ENCODE measurements at places on chromosomes 16 and 17. TPM values are rescaled to one million over a fixed set of nuclear protein-coding genes. Genes with fewer than 3 reads are reported as not detected.

GRCh38 chr17:45414990-45415881, 17.4 kb downstream of the ARHGAP27 start:
- DNase-seq = no peak

TMEM235 gene
- total RNA-seq = not detected

DNA sequence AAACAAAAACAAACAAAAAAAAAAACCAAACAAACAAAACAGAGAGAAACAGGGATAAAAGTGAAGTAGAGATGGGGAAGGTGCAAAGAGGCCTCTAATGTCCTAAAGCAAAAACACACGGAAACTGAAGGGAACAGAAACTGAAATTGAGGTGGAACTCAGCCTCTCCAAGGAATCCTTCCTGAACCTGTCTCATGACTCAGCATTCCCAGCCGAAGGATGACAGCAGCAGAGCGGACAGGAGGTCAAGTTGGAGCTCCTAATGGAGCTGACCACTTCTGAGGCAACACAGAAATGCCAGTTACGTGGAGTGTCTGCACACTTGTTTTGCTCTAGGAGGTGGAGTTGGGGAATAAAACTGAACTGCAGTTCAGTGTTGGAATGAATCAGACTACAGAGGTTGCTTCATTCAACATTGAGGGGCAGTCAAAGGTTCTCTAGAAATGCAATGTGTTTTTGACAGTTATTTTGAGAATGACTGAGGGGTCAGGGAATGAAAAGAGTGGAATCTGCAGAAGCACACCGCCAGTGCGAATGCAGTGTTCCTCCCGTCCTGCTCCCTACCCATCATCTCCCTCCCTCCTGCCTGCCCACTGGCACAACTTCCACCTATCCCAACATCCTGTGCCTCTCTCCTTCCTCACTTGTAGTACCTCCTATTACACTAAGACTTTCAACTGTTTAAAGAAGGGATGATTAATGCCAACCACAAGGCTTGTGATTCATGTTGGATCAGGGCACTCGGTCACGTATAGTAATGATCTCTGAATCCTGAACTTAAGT, 6.3 kb downstream of the UBE2O start:
- DNase-seq = no peak

GRCh38 chr17:79950751-79951150, 84.9 kb downstream of the TBC1D16 start:
- DNase-seq = no peak

DNA sequence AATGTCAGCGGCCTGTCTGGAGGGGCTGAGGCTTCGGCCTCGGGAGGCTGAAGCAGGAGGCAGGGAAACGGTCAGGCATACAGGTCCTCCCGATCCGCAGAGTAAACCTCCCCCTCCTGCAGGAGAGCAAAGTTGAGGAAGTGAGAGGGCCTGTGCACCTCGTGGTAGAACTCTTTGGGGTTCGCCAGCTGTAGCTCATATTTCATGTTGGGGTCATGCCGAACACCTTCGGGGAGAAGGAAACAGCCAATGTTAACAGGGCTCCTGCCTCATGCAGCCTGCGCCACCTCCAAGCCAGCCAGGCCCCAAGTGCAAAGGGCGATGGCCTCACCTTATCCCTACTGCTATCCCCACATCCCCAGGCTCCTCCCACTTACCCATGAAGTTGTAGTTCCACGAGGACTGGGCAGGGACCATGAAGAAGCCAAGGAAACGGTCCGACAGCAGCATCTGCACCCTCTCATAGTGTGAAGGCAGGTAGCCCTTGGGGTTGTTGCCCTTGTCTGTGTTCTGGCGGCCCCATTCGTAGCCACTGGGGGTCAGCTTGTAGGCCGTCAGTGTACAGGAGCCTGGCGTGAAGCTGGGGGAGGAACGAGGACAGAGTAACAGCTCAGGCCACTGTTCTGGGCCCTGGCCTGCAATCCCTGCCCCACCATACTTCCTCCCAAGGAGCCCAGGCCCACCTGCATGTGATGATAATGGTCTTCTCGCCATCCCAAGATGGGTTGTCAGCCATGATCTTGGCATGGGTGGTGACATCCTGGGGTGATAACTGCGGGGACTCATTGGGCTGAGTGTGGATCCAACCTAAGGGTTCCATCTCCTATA, 1.3 kb upstream of the RILP start:
- no peak for DNase-seq

All from progenitor cell of endocrine pancreas (in vitro differentiated cells).